ENCODE measurements at places on chromosomes 3 and 15.

DNA sequence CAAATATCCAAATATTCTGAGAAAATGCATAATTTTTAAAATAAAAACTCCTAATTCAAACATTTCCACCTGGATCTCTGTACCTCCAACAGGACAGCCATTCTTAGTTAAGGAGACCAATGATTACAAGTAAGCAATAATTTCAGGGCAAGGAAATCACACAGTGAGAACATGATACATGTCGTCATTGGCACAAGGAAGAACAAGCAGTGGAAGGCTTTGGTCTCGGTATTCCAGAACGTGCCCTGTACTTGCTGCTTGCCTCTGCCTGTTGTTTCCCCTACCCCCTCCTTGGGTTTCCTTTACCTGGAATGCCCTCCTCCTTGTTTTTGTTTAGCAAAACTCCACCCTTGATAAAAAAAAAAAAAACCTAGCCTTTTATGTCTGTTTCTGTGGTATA lies 72.8 kb downstream of the PPM1L start:
- no peak for DNase-seq

- no peak for DNase-seq
These were observed 15.9 kb upstream of the TUBGCP5 start for GRCh38 chr15:23055316-23055715.

GRCh38 chr15:63381301-63382204 lies at the start of gene CA12:
Gene CA12 (minus strand): TSS chr15:63381846. CDS start chr15:63381720, 126 bp downstream.
- no peak for DNase-seq

GRCh38 chr3:189712906-189713483 lies 81.8 kb downstream of the TP63 start:
- DNase-seq, result no peak

Data from activated naive CD8-positive, alpha-beta T cell treated with anti-CD3 and anti-CD28 coated beads, Interleukin-2, amount 50 U/mL, for 16 hours (primary cell).